ENCODE measurements at places on chromosomes 11 and 22.
A peak's percentile ranks its signal among the peaks of the same experiment; 100 is the strongest.

GRCh38 chr11:36340897-36341296 is 44.8 kb downstream of the PRR5L start:
- no peak for DNase-seq

DNA sequence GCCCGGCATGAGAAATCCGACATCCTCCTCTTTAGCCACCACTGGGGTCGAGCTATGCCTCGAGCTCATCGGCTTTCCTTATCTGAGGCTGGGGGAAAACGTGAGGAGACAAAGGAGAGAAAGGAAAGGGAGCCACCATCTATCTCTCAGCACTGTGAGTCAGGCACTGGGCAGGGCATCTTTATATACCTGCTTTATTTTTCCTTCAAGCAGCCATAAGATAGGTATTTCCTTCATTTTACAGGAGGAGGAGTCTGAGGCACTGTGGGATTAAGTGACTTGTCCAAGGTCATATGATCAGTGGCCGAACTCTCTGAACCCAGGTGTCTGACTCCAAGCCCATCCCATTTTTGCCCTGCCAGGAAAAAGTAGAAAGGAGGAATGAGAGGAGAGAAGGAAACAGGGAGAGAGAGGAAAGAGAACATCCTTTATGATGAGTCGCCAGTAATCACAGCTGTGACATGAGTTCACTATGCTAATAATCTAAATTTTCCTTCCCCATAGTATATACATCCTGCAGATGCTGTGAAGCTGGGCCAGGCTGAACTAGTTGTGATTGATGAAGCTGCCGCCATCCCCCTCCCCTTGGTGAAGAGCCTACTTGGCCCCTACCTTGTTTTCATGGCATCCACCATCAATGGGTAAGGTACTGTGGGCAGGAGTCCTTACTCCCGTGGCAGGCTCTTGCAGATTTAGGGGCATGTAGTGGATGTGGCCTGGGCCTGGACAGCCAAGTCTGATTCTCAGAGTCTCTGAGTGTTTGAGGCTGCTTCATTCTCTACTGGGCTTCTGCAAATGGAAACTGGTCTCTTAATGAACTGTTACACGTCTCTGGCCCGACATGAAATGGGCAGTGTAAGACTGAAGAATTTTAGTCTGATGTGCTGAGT is 21.8 kb downstream of the NAT10 start:
- DNase-seq: no peak

DNA sequence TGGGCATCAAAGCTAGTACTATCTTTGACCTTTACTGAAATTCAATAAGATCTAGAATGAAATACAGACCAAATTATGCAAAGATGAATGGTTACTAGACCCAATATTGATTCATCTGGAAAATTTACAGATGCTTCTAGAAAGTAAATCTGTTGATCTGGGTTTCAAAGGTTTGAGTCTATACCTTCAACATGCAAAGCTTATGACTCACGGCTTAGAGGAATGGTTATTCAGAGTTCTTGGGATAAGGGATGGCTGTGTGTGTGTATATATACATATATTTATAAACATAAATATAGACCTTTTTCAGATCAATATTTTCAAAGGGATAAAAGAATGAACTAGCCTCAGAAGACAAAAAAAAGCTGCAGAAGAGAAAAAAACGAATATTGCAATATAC is 1.3 kb downstream of the SPTY2D1 start:
- no peak for DNase-seq

GRCh38 chr11:12631651-12632050 is 42.6 kb upstream of the TEAD1 start:
- no peak for DNase-seq

- no peak for DNase-seq
Observed at GRCh38 chr11:114362958-114363357, 37.4 kb downstream of the C11orf71 start.

DNA sequence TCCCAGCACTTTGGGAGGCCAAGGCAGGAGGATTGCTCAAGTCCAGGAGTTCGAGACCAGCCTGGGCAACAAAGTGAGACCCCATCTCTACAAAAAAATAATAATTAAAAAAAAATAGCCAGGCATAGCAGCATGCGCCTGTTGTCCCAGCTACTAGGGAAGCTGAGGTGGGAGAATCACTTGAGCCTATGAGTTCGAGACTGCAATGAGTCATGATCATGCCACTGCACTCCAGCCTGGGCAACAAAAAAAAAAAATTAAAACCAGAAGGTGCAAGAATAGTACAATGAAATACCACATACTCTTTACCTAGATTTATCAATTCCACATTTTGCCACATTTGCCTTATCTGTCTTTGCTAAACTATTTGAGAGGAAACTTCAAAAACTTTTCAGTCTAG is 8.2 kb downstream of the DPF2 start:
- DNase-seq: no peak

- no peak for DNase-seq
Observed at GRCh38 chr11:134293119-134294113, 17.2 kb downstream of the GLB1L3 start.

- DNase-seq: no peak
Observed at GRCh38 chr22:33354928-33355327, 296.7 kb upstream of the SYN3 start.

DNA sequence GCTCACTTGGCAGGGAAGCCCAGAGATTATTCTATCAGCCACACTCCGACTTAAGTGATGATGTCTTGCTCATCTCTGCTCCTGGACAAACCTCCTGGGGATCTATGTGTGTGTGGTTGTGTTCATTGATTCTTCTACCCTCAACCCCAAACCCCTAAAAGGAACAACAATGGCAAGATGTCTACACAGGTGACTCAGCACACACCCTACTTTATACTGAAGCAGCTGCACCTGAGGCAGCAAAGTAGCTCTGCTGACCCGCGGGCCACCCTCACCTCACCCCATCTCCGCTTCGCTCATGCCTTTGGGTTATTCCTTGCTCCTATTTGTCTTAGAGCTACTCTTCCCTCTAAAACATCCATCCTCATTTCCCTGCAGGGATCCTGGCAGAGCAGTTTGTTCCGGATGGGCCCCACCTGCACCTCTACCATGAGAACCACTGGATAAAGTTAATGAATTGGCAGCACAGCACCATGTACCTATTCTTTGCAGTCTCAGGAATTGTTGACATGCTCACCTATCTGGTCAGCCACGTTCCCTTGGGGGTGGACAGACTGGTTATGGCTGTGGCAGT is 38.7 kb downstream of the TMEM45B start:
- no peak for DNase-seq

GRCh38 chr11:134576721-134577171 is 164.7 kb upstream of the B3GAT1 start:
- DNase-seq: no peak

- no peak for DNase-seq
Observed at GRCh38 chr11:115700981-115701875, 197.0 kb upstream of the CADM1 start.

DNA sequence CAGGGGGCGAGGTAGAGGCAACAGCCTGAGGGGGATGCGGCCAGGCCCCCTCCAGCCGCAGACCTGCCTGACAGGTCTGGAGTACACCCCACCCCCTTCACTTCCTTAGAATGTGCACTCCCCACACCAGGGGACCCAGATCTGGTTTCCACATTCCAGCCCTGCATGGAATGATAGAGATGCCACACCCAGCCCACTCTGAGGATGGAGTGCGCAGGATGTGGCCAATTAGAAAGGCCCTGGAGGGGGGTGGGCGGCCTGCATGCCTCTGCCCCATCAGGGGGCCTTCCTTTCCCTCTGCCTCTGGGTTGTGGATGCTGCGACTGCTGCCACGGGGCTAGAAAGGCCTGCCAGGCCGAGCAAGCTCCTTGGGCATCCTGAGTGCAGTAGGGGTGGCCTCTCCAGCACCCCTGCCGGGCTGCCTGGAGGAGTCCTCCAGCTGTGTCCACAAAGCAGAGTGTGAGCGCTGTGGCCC is 28.2 kb upstream of the MGAT3 start:
- DNase-seq: no peak

DNA sequence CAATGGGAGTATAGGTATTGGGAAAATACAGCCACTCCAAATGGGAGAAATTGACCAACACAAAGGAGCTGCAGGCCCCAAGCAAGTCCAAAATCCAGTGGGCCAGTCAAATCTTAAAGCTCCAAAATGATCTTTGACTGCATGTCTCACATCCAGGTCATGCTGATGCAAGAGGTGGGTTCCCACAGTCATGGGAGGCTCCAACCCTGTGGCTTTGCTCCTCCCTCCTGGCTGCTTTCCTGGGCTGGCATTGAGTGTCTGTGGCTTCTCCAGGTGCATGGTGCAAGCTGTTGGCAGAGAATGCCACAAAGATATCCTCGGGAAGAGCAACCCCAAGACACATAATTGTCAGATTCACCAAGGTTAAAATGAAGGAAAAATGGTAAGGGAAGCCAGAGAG is 80.8 kb downstream of the IGLL5 start:
- no peak for DNase-seq

DNA sequence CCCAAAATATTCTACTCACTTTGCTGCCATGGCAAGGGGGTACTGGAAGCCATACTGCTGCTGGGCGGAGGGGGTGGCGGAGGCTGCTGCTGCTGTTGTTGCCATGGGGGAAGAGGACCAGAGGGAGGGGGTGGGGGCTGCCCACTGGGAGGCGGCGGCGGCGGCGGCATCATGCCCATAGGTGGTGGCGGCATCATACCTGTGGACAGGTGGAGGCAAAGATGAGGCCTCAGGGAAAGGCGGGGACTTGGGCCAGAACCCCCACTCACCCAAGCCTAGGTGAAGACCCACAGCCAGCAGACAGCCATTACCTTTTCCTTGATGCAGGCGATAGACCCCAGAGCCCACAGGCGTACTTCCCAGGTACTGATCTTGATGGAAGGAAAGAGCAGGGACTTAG is 7.1 kb upstream of the PYGM start:
- DNase-seq: no peak

DNA sequence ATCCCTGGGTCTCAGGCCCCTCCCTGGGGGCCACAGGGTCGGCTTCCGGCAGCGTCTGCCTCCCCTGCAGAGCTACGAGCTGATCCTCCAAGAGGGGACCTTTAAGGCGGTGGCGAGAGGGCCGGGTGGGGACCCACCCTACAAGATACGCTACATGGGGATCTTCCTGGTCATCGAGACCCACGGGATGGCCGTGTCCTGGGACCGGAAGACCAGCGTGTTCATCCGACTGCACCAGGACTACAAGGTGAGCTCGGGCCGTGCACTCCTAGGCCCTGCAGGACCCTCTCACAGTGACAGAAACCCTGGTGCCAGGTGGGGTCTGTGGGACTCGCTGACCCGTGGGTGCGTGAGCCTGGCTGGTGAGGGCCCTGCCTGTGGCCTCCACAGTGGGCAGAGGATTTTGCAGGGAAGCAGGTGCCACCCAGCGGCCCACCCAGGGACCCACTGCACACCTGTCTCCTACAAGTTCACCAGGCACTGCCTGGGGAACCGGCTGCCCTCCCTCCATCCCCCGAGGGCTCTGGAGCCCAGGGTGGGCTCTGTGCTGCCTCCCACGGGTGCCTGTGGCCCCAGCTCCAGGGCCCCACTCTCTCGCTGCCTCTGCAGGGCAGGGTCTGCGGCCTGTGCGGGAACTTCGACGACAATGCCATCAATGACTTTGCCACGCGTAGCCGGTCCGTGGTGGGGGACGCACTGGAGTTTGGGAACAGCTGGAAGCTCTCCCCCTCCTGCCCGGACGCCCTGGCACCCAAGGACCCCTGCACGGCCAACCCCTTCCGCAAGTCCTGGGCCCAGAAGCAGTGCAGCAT is 13.7 kb downstream of the MUC5B start:
- no peak for DNase-seq

- DNase-seq: no peak
Observed at GRCh38 chr11:118819334-118820024, 28.5 kb upstream of the DDX6 start.

- DNase-seq: no peak
Observed at GRCh38 chr11:48101958-48102357, 114.7 kb upstream of the OR4B1 start.

- DNase-seq: no peak
Observed at GRCh38 chr11:61771985-61772455, 19.6 kb downstream of the MYRF start.

- no peak for DNase-seq
Observed at GRCh38 chr11:19951558-19952115, 208.6 kb downstream of the DBX1 start.

- DNase-seq: peak; percentile 83
Observed at GRCh38 chr22:31977141-31977841, 33.0 kb downstream of the YWHAH start.

DNA sequence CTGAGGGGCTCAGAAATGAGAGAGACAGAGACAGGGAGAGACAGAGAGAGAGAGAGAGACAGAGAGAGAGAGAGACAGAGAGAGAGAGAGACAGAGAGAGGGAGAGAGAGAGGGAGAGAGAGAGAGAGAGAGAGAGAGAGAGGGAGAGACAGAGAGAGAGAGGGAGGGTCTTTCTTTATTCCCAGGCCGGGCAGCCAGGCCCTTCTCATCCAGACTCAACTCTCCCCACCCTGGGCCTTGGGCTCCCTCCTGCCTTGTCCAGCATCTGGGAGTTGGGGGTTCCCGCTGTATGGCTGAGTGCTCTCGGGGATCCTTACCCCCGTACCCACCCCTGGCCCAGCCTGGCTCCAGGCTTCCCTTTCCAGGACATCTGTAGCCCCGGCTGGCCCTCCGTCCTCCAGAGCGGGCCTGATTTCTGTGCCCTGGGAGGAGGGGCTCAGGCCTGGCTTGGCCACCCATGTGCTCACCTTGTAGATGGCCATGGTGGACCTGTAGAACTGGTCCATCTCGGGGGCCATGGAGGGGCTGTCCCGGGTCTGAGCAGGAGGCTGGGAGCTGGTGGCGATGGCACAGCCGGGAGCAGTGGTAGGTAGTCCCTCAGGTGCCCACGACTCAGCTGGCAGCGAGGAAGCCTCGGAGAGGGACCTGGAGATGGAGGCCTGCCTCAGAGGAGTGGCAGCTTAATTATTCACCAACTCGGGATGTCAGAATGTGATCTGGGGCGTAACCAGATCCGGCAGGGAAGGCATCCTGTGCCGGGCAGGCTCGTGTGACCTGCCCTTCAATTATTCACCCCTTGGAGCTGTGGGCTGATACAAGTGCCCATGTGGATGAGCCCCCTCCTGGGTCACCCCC is at the start of gene BAIAP2L2:
BAIAP2L2 (minus strand) TSS at position 677 of the 855 bp plus-strand sequence; CDS start at position 518, 159 bp downstream.
- DNase-seq: no peak

- DNase-seq: no peak
Observed at GRCh38 chr11:38927993-38928392, 2330.0 kb upstream of the RAG2 start.

DNA sequence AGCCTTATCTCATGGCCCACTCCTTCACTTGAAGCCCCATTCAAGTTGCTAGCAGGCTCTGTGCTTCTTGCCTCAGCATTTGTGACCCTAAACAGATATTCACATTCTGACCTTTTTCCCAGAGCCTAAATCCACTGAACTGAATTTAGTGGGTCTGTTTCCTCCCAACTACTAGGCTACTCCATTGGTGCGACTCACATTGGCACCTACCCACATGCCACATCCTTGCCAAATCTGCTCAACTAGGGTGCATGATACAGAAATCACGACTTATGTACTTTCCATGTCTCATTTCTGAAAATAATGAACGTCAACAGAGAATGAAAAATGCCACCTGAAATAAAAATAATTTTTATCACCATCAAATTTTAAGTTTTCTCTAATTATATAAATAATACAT is 8.4 kb upstream of the MMP12 start:
- no peak for DNase-seq

GRCh38 chr22:50470491-50470890 is 4.3 kb downstream of the SBF1 start:
- DNase-seq: no peak

Data from stimulated activated CD4-positive, alpha-beta T cell treated with anti-CD3 and anti-CD28 coated beads, Interleukin-1b, Interleukin-23, amount 100 ng/mL, for 1 hour (primary cell).